ENCODE measurements at places on chromosomes 3 and 15.

DNA sequence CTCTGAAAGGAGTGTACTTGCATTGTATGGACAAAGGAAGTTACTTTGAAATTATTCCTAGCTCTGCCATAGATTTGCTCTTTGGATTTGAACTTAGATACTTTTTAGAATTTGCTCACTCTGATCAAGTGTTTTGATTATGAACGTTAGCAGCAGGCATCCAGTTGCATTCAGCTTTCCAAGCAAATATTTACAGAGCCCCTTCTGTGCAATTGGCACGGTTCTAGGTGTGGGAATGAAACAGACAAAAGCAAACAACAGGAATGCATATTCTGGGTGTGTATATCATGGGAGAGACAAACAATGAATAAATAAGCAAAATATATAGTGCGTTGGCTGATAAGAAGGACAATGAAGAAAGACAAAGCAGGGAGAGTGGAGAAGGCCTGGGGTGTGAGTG is 125.5 kb upstream of the ADAMTS9 start:
- DNase-seq, result no peak

DNA sequence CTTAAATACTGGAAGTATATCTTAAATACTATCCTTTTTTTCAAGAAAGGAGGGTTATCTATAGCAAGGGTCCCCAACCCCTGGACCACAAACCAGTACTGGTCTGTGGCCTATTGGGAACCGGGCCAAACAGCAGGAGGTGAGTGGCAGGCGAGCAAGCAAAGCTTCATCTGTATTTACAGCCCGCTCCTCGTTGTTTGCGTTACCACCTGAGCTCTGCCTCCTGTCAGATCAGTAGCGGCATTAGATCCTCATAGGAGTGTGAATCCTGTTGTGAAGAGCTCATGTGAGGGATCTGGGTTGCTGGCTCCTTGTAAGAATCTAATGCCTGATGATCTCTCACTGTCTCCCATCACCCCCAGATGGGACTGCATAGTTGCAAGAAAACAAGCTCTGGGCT is 26.1 kb downstream of the SUMF1 start:
- no peak for DNase-seq

- no peak for DNase-seq
Measured at GRCh38 chr3:124609402-124609801, 120.8 kb upstream of the UMPS start.

- no peak for DNase-seq
Measured at GRCh38 chr15:58201516-58201915, 63.3 kb downstream of the AQP9 start.

DNA sequence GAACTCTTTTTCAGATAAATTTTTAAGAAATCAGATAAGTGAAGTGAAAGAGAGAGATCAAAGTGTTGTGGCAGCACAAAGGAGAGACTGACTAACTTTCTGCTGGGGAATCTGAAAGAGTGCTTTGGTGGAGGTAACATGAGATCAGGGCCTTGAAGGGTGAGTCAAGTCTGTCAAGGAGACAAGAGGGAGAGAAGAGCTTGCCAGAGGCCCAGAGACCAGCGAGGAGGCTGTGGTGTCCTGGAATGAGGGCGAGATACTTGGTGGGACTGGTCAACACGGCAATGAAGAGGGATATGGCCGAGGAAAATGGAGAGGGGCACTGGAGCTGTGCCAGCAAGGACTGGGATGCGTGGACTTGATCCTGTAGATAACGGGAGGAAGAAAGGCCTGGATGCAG is 4.6 kb downstream of the TADA3 start:
- no peak for DNase-seq

GRCh38 chr3:170697908-170698307 is 112.0 kb upstream of the SLC7A14 start:
- no peak for DNase-seq

DNA sequence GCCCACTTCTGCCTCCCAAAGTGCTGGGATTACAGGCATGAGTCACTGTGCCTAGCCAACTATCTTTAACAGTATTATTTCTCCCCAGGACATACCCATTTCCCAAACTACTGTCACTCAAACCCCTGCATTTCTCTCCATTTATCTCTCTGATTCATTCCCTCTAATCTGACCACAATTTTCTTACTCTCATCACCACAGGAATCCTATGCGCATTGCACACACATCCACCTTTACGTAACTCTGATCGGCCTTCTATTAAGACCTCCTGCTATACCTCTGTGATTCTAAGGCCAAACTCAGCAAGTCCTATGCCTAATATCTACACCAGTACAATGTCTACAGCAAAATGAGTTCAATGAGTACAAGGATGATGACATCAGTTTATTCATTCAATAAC is 235.0 kb downstream of the ULK4 start:
- DNase-seq, result no peak

- no peak for DNase-seq
Measured at GRCh38 chr3:160598865-160599264, 33.5 kb upstream of the KPNA4 start.

DNA sequence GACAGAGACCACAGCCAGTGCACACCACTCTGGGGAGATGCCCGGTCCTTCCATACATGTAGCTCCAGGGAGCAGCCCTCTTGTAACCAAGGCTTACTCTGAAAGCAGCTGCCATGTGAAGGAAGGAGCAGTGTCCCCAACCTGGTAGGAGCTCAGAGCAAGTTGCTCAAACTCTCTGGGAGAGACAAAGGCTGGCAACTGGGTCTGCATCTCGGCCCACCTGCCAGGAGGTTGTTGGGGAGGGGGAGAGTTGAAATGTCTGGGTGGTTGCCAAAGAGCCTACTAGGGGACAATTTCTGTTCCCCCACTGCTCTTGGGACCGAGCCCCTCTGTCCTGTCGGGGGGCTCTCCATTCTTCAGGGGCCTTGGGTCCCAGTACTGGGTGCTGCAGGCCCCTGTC is 309.9 kb downstream of the TLE3 start:
- DNase-seq, result no peak

DNA sequence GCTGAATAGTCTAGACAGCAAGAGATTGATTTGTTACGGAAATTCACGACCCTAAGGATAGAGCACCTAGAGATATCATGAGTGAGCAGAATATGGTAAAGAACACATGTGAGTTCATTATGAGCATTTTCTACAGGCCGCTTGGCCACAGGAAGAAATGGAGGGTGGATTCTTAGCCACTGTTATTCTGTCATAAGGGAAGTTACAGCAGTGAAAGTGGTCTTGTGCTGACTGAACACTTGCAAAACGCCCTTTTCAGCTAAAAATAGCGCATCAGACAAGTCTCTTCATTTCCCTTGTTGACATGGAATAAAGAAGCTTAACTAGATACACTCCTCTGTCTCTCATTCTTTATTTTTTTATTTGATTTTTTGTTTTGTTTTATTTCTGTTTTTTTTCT is 19.8 kb downstream of the DGKG start:
- DNase-seq, result no peak

GRCh38 chr3:40613306-40613705 is 88.5 kb downstream of the ZNF621 start:
- no peak for DNase-seq

DNA sequence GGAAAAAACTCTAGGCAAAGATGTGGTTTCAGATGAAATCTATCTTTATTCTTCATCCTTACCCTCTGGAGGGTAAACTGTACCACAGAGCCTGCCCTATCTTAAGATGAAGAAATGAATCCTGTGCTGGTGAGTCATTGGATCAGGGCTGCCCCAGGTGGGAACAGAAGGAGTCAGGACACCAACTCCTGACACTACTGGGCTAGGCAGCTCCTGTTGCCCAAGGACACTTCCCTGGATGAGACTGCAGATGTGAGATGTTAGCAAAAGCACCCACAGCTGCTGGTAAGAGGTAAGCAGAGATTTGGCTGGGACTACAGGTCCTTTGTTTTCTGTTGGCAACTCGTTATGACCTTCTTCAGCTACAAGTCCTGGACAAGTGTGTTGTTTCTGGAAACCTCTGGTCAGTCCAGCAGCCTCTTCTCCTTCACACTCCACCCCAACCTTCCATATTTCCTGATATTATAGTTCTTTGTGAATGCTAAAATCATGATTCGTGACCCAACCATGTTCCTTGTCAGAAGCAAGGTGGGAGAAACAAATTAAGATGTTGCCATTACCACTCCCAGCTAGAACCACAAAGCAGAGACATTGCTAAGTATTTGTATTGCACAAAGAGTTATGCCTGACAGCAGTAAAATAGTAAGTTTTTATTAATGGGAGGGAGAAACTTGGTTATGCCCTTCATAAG is 104.2 kb upstream of the TGFBR2 start:
- DNase-seq, result no peak

DNA sequence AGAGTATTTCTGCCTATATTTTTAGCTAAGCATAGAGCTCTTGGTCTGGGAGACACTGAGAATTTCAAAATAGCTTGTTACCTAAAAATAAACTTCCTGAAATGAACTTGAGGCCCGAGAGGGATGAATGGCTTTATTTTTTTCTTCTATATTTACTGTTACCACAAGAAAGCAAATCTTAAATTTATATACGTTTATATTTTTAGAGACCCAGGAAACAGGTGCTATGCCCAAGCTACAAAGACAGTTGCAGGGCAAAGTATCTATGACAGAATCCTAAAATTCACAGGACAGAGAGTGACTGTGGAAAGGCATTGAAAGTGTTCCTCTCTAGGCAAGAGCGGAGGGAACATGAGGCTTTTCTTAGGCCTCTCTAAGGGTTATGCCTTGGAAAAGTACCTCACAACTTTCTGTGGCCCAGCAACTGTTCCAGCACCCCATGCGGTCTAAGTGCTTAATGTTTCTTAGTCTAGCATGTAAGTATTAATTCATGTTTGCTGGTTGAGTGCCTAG is 36.5 kb downstream of the TGFBR2 start:
- no peak for DNase-seq

- DNase-seq, result no peak
Measured at GRCh38 chr3:19734453-19734852, 199.6 kb downstream of the EFHB start.

Measured in right forelimb (tissue), 1 donor.